A549 (cell line): ENCODE measurements at places on chromosomes 5 and 9.

- DNase-seq: no peak
Observed at GRCh38 chr5:60207040-60207439, 313.5 kb upstream of the PDE4D start.

GRCh38 chr5:37424441-37424840 is 45.3 kb downstream of the WDR70 start:
- DNase-seq: no peak

GRCh38 chr5:133129950-133130349 is 78.1 kb downstream of the HSPA4 start:
- DNase-seq: no peak

DNA sequence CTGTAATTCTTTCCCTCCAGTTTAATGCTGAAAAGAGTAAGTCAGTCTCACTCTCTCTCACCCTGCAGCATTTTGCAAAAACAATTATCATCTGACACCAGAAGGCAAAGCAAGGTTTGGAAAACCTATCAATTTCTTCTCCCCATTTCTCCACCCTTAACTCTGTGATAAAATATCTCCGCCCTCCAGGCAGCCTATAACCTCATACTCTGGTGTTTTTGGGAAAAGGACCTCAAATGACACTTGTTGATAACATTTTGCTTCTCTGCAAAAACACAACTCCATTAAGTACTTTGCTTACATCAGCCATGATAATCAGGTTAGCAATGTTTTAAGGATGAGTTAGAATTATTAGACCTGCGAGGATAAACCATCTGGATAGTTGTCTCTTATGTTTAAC is 2.3 kb downstream of the ANKH start:
- DNase-seq: no peak

- DNase-seq: peak; percentile 89
Observed at GRCh38 chr9:118331622-118332045, 627.4 kb downstream of the TLR4 start.

GRCh38 chr9:91756510-91756780 is 193.6 kb downstream of the ROR2 start:
- DNase-seq: no peak

DNA sequence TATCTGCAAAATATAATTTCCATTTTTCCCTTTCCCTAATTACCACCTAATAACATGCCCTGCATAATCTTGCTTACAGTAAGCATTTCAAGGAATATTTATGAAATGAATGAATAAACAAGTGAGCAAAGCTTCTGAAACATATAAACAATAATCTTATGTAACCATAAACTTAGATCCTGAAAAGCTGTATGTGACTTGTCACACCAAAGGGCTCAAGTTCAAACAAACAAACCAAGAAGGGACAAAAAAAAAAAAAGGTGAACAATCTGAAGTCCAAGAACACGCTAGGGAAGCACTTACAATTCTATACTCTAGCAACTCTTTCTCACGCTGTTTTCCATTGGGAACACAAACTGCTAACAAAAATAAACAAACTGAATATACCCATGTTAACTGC is 36.3 kb downstream of the PLPP1 start:
- no peak for DNase-seq

GRCh38 chr5:83472508-83473345 is 1.2 kb downstream of the VCAN start:
- peak; percentile 45 for DNase-seq

- peak; percentile 42 for DNase-seq
Observed at GRCh38 chr9:130681769-130682420, 11.7 kb upstream of the EXOSC2 start.

DNA sequence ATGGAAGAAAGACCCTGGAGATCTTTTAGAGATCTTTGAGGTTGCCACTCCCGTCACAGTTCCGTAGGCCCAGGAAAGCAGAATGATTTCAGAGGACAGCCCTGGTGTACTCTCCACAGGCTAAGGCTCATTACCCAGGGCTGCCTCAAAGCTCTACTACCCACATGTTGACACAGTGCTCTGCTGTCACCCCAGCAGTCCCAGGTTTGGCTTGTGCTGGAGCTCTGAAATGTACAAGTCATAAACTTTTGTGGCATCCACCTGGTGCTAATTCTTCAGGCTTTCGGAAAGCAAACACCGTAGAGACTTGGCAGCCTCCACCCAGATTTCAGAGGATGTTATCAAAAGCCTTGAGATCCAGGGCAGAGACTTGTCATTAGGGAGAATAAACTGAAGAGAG is 136.5 kb downstream of the MTRR start:
- DNase-seq: no peak

- DNase-seq: peak; percentile 46
Observed at GRCh38 chr5:127564002-127564769, 46.7 kb downstream of the PRRC1 start.

GRCh38 chr5:124868676-124869075 is 122.2 kb upstream of the ZNF608 start:
- no peak for DNase-seq

- DNase-seq: no peak
Observed at GRCh38 chr5:166083183-166083959, 2208.1 kb upstream of the WWC1 start.

DNA sequence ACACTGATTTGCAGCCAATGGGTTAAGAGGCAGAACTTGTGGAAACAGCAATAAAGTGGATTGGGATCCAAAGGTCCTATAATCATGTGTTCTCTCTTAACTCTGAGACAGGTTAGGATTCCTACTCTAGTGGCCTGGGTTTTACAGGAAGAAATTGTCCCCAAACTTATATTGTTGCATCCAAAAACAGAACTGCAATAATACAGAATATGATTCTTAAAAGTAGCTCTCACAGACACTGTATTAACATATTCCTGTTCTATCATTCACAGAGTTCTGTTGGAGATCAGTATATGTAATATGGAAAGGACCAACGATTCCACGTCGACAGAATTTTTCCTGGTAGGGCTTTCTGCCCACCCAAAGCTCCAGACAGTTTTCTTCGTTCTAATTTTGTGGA is at the start of gene OR13C8:
TSS of gene OR13C8 (plus strand) at position 301 of the 400 bp plus-strand sequence. CDS start at position 301, 0 bp downstream.
- no peak for DNase-seq

GRCh38 chr5:179183481-179183880 is 123.3 kb downstream of the ZNF354C start:
- DNase-seq: no peak

- DNase-seq: no peak
Observed at GRCh38 chr9:84597131-84597530, 72.4 kb upstream of the NTRK2 start.

GRCh38 chr5:74282490-74282889 is 358.0 kb downstream of the ENC1 start:
- DNase-seq: no peak

DNA sequence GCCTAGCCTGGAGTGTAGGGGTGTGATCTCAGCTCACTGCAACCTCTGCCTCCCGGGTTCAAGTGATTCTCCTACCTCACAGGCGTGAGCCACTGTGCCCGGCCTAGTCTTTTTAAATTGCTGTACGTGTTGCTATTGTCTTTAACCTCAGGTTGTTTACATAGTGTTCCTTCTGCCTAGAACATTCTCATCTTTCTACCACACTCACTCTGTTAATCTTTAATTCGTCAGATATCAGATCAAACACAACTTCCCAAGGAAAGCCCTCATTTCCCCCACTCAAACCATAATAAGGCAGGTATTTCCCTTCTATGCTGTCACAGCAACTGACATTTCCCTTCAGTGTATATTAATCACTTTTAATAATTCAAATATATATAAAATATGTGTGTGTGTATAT is 1310.0 kb upstream of the C9orf72 start:
- DNase-seq: peak; percentile 16

DNA sequence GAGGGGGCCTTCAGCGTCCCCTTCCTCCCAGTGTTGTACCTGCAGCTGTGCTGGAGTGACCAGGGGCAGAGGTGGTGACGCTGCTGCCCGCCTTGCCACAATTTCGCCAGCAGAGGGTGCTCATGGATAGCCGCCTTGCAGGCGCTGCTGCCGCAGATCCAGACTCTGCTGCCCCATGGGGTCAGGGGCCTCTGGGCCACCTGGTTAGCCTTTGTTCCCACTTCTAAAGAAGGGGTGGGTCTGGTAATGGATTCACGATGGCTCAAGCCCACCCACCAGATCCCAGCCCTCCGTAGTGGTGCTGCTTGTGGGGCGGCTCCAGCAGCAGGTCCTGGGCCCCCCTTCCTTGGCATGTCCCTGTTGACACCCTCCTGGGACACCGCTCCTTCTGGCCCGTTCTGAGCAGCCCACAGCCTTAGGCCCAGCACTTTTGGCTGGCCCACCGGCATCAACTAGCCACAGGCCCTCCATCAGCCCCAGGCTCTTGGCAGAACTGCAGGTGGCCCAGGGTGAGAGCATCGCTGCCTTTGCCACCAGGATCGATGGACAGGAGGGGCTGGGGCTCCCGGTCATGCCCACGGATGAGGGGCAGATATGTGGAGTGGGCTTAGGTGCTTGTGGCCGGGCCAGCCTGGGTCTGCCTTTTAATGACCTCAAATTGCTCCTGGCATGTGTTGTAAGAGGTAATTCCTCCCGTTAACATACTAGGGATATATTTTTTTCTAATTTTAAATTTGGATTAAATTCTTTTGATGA is 57.2 kb downstream of the COL5A1 start:
- DNase-seq: peak; percentile 81

DNA sequence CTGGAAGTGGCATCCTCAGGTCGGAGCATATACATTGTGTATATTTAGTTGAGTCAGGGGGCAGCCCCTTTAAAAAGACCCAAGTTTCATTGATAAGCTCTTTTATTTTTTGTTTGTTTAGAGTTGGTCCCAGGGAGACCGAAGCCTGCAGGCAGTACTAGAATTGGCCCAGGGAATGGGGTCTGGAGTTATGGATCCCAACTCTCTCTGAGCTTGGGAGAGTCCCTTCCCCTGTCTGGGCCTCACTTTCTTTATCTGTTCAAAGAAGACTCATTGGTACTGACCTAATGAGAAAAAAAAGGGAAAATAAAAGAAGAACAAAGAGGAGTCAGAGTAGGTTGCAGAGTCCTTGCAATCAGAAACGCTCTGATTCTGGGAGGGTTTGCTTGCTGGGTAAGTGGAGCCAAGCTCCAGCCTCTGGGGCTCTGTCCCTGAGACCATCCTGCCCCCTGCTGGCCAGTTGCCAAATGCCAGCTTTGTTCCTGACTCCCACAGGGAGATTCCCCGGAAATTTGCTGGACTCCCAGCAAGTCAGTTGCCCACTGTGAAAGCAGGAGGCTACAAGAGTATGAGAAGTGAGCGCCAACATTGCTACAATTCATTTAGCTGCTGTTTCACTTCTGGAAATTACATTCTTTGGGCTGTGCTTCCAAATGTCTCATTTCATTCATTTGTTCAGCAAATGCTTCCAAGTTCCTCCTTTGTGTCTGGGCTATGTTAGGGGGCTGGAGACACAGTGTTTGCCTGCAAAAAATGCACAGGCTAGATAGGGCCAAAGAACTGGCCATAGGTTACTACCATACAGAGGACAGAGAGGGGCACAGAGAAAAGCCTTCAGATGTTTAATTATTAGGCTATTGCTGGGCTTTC is 156.2 kb downstream of the MELK start:
- peak; percentile 54 for DNase-seq

- peak; percentile 77 for DNase-seq
Observed at GRCh38 chr5:98927989-98928872, 576 bp downstream of the CHD1 start.

DNA sequence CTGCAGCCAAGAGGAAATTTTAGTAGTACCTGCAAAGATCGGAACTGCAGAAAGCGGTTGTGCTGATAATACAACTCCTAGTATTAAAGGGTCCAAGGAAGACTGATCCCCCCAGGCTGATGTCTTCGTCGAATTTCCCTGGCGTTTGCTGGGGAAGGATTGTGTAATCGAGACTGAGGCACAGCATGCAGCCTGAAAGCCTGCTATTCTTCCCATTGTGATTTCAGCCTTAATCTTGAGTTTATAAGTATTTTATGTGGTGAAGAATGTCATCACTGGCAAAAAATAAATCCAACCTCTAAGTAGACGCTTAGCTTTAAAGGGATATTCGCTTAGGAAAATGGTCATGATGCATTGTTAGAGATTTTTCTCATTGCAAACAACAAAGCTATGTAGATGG is 21.3 kb upstream of the LMX1B start:
- DNase-seq: no peak

DNA sequence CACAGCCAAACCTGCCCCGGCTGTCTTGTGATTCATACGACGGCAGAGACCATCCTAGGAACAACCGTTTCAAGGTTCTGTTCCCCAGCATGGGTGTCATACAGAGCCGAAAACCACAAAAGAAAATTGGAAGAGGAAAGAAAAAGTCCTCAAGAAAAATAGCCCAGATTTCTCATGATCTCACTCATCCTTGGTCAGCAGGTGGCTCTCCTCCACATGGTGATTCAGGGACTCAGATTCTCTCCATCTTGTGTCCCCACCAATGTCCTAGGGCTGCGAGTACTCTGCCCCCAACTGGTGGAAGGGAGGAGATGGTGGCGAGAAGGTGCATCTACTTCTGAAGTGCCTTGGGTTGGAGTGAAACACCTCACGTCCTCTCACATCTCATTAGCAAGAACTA is 25.6 kb downstream of the PDZD2 start:
- DNase-seq: peak; percentile 40

- DNase-seq: no peak
Observed at GRCh38 chr5:14017904-14018303, 73.4 kb upstream of the DNAH5 start.

GRCh38 chr9:35186524-35186923 is 24.7 kb downstream of the UNC13B start:
- no peak for DNase-seq

DNA sequence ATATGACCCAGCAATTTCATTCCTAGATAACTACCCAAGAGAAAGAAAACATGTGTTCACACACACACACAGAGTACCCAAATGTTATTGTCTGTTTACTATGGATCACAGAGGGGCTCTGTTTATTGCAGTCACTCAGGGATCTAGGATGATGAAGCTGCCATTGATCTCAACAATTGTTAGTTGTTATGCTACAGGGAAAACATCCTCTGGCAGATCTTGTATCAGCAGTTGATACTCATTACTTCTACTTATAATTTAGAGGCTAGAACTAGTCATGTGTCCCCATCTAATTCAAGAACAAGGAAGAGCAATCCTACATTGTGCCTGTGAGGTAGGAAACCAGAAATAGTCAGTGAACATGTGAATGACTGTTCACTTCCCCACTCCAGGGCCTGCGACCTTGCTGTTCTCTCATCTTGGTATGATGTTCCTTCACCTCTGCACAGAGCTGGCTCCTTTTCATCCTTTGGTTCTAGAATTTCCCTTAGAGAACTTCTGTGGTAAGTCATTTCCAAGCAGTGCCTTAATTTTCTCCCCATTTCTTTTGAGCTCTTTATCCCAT is 30.3 kb downstream of the NMUR2 start:
- DNase-seq: no peak

GRCh38 chr5:103867857-103868598 is 305.4 kb upstream of the NUDT12 start:
- no peak for DNase-seq

DNA sequence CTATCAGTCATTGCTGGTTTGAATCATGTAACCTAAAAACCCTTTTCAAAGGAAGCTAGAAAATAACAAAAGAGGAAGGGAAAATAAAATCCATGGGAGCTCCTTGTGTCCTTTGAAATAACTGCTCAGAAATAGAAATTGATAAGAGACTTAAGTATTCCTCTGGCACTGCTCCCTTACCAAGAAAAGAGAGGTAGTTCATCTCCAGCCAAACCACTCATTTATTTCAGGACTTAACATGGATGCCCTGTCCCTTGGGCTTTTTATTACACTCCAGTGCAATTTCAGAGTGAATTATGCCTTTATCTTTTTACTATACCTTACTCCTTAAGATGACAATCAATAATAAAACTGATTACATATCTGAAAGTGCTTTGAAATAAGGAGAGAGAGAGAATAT is 61.0 kb downstream of the MUSK start:
- no peak for DNase-seq
